SJSA1 (cell line): ENCODE measurements at places on chromosomes 13 and 19. TPM values are rescaled to one million over a fixed set of nuclear protein-coding genes. Genes with fewer than 3 reads are reported as not detected.

Gene IZUMO2
- not detected in 2 replicates for total RNA-seq

DNA sequence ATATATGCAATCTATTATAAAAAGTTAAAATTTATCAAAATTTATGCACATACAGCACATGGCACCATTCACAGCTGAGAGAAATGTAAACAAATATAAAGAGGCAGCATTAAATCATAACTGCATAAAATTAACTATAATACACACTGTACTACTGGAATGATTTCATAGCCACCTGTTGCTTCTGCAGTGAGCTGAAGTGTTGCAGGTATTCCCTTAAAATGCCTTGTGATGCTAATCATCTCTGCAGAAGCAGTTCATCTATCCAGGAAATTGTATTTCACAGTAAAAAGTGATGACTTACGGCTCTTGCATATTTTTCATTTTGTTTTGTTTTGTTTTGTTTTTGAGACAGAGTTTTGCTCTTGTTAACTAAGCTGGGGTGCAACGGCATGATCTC is 82.1 kb downstream of the STOML3 start:
- no peak for DNase-seq

DNA sequence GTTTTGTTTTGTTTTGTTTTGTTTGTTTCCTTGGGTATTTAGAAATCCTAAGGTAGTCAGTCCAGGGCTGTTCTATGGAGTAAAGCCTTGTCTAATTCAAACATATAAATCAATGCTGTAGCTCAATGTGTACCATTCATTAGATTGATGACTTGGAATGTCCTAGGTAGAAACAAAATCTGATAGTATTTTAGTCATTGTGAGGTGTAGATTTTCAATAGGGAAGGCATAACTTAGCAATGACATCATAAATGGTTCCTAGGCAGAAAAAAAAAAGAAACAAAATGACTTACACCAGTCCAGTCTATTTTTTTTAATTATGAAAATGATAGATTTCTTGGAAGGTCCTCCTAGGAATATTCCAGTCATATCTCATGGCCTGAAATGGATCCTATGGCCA is 189.9 kb downstream of the SPRY2 start:
- no peak for DNase-seq

Gene KDM4B
- 9.1 and 12.8 TPM in 2 replicates for total RNA-seq
